Cortex of kidney (tissue), 1 donor: ENCODE measurements at places on chromosomes 16 and 17.

DNA sequence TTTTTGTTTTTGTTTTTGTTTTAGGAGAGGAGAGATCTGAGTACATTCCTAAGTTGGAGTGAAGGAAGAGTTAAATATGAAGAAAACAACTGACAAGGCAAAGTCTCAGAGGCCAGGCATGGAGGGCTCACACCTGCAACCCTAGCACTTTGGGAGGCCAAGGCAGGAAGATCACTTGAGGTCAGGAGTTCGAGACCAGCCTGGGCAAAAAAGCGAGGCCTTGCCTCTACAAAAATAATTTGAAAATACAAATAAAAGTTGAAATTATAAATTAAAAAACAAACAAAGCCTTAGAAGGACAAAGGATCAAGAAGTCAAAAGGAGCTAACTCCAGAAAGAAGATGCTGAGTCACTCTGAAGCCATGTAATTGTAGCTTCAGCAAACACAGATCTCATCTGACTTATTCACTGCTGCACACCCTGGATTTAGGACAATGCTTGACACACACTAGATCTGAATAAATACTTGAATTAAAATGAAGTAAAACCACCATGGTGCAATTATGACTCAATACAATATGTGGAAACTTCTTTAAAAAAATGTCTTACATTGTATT is 9.1 kb downstream of the CEP20 start:
- DNase-seq = no peak

GRCh38 chr16:85888405-85889331 is 10.3 kb upstream of the IRF8 start:
- DNase-seq = no peak

GRCh38 chr16:85567935-85568334 is 45.2 kb upstream of the GSE1 start:
- DNase-seq = no peak

DNA sequence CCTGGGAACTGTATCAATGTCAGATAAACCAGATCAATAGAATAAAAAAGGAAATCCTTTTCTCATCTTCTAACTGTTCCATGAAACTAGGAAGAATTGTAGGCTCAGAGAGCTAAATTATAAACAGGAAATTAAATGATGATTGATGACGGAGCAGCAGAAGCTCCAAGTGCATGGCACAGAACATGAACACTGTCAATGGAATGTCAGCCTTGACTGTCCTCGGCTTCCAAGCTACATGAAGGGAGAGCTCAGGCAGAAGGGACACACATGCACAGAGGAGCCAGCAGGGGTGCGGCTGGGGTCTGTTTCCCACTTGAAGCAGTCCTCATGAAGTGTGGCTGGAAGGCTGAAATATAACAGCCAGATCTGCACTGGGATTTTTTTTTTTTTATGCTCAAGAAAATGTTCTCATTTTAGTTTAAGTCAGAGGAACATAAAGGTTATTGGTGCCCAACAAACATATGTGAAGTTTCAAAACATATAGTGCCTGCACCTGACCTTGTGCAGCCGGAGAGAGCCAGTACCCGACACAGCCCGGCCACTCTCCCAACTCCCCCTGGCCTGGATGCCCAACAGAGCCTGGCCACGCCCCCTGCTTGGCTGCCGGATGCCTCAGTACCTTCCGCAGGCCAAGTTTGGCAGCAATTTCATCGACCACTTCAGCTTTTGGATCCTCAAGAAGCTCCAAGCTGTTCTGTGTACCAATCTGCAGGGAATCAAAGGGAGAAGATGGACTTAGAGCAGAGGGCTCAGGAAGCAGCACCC is 37.0 kb downstream of the NPLOC4 start:
- DNase-seq = no peak

- DNase-seq = no peak
These were observed 23.4 kb downstream of the AXIN2 start for GRCh38 chr17:65537845-65538674.

GRCh38 chr16:29231244-29231643 is 175.3 kb downstream of the NPIPB11 start:
- no peak for DNase-seq

DNA sequence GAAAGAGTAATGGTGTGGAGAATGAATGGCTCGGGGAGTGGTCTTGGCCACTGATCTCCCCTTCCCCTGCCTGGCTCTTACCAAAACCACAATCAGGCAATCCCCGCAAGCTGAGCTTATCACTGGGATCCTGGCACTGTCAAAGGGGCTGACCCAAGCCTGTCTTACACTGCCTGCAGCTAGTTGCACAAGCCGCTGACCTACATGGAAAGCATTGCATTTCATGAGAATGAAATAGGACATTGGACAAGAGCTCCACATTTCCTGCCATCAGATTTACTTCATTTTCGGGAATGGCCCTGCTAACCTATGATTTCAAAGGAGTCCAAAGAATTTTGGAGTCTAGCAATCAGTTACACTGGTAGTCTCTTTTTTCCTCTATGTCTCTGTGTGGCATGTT is 146.4 kb downstream of the PCTP start:
- no peak for DNase-seq

- DNase-seq = no peak
These were observed 29.8 kb downstream of the SLC47A2 start for GRCh38 chr17:19686400-19687090.

- DNase-seq = no peak
These were observed 212.9 kb downstream of the CNTNAP4 start for GRCh38 chr16:76490036-76490639.
